Activated naive CD4-positive, alpha-beta T cell treated with anti-CD3 and anti-CD28 coated beads for 36 hours (primary cell): ENCODE measurements at places on chromosomes 3 and 15. TPM values are rescaled to one million over a fixed set of nuclear protein-coding genes. Genes with fewer than 3 reads are reported as not detected.

EIF5A2 gene
- 3.4 TPM for total RNA-seq

LRRC31 gene
- not detected for total RNA-seq

FBXW12 gene
- not detected for total RNA-seq

VIPR1 gene
- total RNA-seq: 8.4 TPM

IMPG2 gene
- total RNA-seq: 0.05 TPM

WDR72 gene
- not detected for total RNA-seq

ZXDC gene
- 23.9 TPM for total RNA-seq

REC114 gene
- not detected for total RNA-seq

GRCh38 chr15:39132070-39132469 is 448.8 kb upstream of the THBS1 start:
- no peak overlapping the region for H3K4me3 ChIP-seq
- peaks cover 16% of the 10 kb centered on the region for H3K27me3 ChIP-seq
- DNase-seq: no peak
- no peaks in the 10 kb centered on the region for H3K36me3 ChIP-seq
- H3K4me1 ChIP-seq: no peaks in the 10 kb centered on the region

GRCh38 chr15:73681063-73681462 is 3.1 kb upstream of the CD276 start:
- no peaks in the 10 kb centered on the region for H3K36me3 ChIP-seq
- H3K4me3 ChIP-seq: no peak overlapping the region
- H3K27ac ChIP-seq: no peak overlapping the region
- H3K4me1 ChIP-seq: peaks cover 18% of the 10 kb centered on the region
- DNase-seq: no peak

DNA sequence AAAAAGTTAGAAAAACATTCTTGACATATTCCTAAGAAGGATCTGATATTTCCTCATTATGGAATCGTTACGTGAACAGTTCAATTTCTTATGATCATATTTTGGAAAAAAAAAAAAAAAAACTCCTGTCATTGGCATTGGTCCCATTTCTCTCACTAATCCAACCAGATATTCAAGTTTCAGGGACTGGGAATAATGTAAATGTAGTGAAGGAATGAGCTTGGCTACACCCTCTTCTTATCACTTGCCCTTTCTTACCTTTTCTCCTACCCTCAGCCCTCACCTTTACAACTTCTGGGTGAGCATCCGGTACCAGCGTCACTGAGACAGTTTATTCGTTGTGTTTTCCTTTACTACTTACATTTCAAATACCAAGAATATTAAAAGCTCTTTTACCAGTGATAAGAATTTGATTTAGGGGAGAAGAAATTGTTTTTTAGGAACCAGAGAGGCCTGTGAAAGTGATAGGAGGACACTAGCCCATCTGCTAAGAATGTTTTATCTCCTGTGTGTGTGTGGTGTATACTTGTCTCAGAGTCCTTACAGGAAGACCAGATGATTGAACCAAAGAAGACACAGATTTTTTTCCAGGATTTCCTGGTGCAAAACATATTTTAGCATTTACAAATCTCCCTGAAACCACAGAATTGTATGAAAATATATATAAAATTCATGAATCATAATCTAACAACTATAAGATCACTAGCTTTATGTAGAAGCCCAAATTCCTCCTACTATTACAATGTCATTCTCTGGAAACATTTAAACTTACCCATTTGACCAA is 946.7 kb downstream of the ZPLD1 start:
- H3K27me3 ChIP-seq: no peaks in the 10 kb centered on the region
- DNase-seq: no peak
- H3K4me3 ChIP-seq: no peak overlapping the region

GRCh38 chr15:42911058-42911592 is 9.5 kb downstream of the TTBK2 start:
- H3K4me1 ChIP-seq: peaks cover 15% of the 10 kb centered on the region
- no peaks in the 10 kb centered on the region for H3K27me3 ChIP-seq
- DNase-seq: no peak
- H3K4me3 ChIP-seq: no peak overlapping the region
- H3K36me3 ChIP-seq: no peaks in the 10 kb centered on the region

DNA sequence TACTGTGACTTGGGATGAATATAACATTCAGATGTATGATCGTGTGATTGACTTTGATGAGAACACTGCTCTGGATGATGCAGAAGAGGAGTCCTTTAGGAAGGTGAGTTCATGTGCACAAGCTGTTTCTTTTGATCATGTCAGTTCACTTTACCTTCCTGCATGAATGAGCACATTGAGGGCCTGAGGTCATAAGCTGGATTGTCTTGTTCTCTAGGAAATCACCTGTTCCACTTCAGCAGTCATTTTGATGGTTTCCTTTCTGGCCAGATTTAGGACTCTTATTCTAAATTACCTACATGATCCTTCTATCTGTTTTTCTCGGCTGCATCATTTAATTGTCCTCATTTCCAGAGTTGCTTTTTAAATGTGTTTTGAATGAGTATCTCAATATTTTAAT is 4.1 kb downstream of the RCN2 start:
- peaks cover 32% of the 10 kb centered on the region for H3K4me1 ChIP-seq
- H3K27me3 ChIP-seq: no peaks in the 10 kb centered on the region
- peaks cover 24% of the 10 kb centered on the region for H3K36me3 ChIP-seq
- H3K4me3 ChIP-seq: no peak overlapping the region
- no peak overlapping the region for H3K27ac ChIP-seq

- no peaks in the 10 kb centered on the region for H3K36me3 ChIP-seq
- H3K4me3 ChIP-seq: no peak overlapping the region
- H3K27ac ChIP-seq: no peak overlapping the region
- no peaks in the 10 kb centered on the region for H3K27me3 ChIP-seq
- DNase-seq: no peak
These were observed 599.0 kb downstream of the MAGI1 start for GRCh38 chr3:65439641-65440284.

DNA sequence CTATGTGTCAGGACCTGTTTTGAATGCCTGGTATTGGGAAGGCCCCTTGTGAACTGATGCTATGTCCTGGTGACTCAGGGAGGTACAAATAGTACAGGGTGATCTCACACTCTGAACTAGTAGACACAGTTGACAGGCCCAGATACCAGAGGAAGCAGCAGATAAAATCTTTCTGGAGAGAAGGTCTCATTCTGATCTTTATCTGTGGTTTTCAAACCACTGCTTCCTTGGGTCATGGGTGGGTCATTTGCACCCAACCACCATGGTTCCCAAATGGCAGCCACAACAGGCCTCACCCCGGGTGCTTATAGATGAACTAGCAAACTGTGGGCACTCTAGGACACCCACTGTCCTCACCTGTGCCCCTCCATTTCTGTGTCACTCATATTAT is 43.4 kb downstream of the PXYLP1 start:
- peaks cover 2% of the 10 kb centered on the region for H3K36me3 ChIP-seq
- peak; percentile 63 for DNase-seq
- H3K27me3 ChIP-seq: no peaks in the 10 kb centered on the region
- peaks cover 22% of the 10 kb centered on the region for H3K4me1 ChIP-seq
- peak overlapping the region; percentile 43 for H3K27ac ChIP-seq
- H3K4me3 ChIP-seq: no peak overlapping the region

- H3K36me3 ChIP-seq: no peaks in the 10 kb centered on the region
- no peak for DNase-seq
- H3K4me3 ChIP-seq: no peak overlapping the region
- peaks cover 8% of the 10 kb centered on the region for H3K27me3 ChIP-seq
- H3K4me1 ChIP-seq: no peaks in the 10 kb centered on the region
These were observed 56.0 kb upstream of the KCNMB2 start for GRCh38 chr3:178480274-178480673.

GRCh38 chr3:72847282-72847681 is 963 bp downstream of the SHQ1 start:
- no peak for DNase-seq
- H3K4me3 ChIP-seq: peak overlapping the region; percentile 97
- H3K4me1 ChIP-seq: peaks cover 47% of the 10 kb centered on the region
- H3K27ac ChIP-seq: no peak overlapping the region

DNA sequence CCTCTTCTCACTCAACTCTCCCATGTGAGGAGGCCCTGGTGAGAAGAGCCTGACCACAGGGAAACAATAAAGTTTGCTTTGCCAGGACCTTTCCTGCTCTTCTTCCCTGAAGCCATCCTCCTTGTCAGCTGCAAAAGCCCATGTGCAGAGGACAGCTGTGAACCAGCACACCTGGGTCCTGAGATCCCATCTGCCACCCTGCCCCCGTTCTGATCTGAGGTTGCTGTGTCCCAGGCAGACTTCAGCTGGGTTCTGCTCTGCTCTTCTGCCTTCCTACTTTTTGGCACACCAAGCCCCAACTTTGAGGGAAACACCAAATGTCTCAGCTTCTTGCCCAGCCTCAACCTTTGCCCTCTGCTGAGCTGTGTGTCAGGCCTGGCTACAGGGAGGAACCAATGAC is 595.1 kb upstream of the ARPP21 start:
- no peak overlapping the region for H3K4me3 ChIP-seq
- no peak for DNase-seq
- no peaks in the 10 kb centered on the region for H3K4me1 ChIP-seq
- no peak overlapping the region for H3K27ac ChIP-seq
- no peaks in the 10 kb centered on the region for H3K36me3 ChIP-seq

DNA sequence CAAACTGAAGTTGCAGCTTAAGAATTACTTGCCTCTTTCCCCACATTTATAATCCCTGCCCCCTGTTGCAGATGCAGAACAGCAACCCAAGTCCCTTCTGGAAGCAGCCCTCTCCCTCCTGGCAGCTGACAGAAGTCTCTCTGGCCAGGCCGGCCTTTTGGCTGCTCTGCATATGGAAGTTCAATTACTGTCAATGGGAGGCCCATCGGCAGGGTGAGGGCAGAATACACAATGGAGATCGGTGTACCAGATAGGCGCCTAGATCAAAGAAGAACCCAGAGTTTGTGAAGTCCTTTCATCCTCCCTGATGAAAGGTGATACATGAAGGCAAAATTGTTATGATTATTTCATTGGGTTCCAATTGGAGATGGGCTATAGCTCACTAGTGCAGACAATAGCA is 327.9 kb upstream of the CTNNB1 start:
- H3K4me1 ChIP-seq: no peaks in the 10 kb centered on the region
- no peaks in the 10 kb centered on the region for H3K36me3 ChIP-seq
- no peak overlapping the region for H3K27ac ChIP-seq
- no peaks in the 10 kb centered on the region for H3K27me3 ChIP-seq

- H3K36me3 ChIP-seq: no peaks in the 10 kb centered on the region
- no peak overlapping the region for H3K4me3 ChIP-seq
- no peak for DNase-seq
- peaks cover 16% of the 10 kb centered on the region for H3K4me1 ChIP-seq
- H3K27ac ChIP-seq: no peak overlapping the region
These were observed 66.9 kb downstream of the FOXB1 start for GRCh38 chr15:60070838-60071493.

DNA sequence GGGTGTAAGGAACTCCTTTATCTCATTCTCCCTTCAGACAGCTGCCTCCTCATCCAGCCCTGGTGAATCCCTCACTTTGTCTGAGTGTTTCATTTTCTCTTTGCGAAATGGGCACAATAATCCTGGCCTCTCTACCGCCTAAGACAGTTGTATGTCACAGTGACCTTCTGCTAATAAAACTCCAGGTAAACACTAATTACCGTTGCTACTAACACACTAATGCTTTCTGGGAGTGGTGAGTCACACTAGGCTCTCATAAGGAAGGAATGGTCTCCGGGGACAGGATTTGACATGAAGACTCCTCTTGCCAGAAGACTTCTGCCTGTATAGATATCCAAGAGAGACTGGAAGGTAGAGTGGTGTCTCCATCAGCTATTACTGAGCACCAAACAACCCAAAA is 71.7 kb upstream of the SNRK start:
- H3K4me1 ChIP-seq: peaks cover 30% of the 10 kb centered on the region
- H3K36me3 ChIP-seq: no peaks in the 10 kb centered on the region
